NCI-H1105 treated with DMSO at 0.1 percent for 48 hours (cell line): ENCODE measurements at places on chromosomes 12 and 14.

DNA sequence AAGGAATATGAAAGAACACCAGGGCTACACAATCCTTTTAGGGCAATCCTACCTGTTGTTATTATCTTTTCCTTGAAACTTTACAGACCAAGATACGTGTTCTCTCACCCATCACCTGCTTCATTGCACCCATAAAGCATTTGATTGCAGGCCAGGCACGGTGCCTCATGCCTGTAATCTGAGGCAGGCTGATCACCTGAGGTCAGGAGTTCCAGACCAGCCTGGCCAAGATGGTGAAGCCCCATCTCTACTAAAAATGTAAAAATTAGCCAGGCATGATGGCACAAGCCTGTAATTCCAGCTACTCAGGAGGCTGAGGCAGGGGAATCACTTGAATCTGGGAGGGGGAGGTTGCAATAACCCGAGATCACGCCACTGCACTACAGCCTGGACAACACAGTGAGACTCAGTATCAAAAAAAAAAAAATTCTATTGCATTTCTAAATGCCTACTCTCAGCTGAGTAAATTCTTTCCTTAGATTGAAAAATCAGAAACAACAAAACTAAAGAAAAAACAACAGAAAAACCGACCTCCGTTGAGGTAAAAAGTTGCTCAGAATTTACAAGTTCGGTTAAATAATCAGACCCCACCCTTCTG lies 183.7 kb upstream of the TMEM132C start:
- no peak for DNase-seq

DNA sequence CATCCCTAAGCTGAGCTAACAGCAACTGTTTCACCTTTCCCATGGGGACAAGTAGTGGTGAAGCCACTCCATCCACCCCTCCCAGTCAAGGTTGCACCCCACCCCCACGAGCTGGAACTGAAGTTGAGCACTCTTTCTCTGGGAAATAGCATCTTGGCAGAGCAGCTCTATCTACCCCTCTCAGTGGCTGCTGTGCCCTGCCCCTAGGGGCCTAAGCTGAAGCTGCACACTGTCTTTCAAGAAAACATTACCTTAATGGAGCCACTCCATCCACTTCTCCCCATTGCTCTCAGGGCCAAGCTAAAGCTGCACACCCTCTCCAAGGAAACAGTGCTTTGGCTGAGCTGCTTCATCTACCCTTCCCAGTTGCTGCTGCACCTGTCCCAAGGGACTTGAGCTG lies 170.6 kb upstream of the CCDC196 start:
- no peak for DNase-seq

DNA sequence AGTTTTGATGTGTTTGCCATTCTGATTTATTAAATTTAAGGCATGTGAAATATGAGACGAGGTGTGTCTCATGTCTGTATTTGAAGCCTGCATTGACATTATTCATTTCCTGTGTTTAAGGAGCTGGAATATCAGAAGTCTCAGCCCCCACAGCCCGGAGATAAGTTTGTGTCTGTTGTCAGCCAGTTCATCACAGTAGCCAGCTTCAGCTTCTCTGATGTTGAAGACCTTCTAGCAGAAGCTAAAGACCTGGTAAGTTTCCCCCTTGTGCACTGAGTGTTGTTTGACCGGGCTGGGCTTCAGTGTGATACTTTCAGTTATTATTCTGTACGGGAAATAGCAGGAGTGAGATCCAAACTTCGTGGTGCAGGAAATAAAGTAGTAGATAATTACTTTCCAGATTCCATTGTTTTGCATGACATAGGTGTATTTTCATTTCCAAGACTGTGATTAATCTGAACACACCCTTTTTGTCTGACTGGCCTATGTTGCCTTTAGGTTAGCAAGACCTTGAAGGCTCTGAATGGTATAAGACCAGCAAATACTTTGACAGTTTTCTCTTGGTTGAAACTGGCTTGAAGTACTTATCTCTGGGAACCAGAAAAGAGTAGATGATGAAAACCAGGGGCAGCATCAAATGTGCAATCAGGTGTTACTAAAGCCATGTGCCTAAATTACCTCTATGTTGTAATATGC lies 101.5 kb downstream of the GPR135 start:
- DNase-seq, result no peak

- no peak for DNase-seq
Measured at GRCh38 chr12:108861878-108862587, 4.7 kb upstream of the SSH1 start.

DNA sequence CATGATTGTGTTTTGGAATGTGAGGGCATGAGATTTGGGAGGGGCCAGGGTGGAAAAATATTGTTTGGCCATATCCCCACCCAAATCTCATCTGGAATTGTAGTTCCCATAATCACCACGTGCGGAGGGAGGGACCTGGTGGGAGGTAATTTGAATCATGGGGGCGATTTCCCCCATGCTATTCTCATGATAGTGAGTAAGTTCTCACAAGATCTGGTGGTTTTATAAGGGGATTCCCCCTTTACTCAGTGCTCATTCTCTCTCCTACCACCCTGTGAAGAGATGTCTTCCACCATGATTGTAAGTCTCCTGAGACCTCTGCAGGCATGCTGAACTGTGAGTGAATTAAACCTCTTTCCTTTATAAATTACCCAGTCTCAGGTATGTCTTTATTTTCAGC lies 15.7 kb downstream of the OR10P1 start:
- DNase-seq, result no peak

- DNase-seq, result no peak
Measured at GRCh38 chr12:10369557-10370415, 20.1 kb downstream of the KLRK1 start.

DNA sequence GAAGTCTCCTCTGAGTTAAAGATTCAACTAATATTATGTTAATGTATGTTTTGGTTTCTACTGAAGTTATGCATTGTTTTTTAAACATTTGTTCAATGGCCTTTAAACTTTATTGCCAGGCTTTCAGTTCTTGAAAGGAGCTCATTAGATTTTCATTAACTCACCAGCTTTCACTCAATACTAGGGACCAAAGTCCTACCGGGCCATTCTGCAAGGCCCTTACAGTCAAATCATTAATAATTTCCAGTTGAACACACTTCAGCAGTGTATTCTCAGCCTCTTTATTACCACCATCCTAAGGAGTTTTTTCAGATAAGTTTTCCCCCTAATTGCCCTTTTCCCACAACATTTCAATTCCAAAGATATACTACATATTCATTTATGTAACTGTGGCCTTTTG lies 409.2 kb downstream of the DIO2 start:
- no peak for DNase-seq

GRCh38 chr12:131511803-131512561 lies 198.9 kb upstream of the SFSWAP start:
- no peak for DNase-seq

DNA sequence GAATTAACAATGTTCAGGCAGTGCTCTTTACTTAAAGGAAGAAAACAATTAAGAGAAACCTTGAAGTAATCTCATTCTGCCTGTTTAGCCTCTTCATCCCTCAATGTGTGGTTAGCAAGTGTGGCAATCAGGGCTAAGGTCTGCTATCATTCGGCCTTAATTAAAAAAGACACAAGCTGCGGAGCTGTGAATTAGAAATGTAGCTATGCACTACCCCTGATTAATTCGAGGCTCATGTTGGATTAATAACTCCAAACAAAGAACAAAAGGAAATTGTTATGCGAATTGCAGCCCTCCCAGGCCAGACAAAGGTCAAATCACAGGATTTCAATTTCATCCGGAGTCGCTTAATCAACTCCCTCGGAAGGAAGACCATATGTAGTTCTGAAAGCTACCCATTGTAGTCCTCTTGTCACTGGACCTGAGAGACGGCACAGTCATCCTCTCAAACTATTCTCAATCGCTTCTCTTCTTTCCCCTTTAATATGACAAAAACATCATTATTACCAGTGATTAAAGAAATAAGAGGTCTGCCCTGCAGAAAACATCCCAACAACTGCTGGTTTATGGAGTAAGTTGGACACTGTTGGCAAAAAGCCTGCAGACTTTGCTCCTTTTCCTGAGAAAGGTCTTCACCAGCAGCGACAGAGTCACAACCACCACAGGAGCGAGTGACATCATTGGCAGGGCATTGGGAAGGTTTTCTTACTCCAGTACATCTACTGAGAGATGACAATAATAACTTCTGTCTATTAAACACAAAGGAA lies 71.1 kb upstream of the SOX5 start:
- no peak for DNase-seq

GRCh38 chr14:69937367-69938081 lies 58.3 kb downstream of the SMOC1 start:
- DNase-seq, result no peak

DNA sequence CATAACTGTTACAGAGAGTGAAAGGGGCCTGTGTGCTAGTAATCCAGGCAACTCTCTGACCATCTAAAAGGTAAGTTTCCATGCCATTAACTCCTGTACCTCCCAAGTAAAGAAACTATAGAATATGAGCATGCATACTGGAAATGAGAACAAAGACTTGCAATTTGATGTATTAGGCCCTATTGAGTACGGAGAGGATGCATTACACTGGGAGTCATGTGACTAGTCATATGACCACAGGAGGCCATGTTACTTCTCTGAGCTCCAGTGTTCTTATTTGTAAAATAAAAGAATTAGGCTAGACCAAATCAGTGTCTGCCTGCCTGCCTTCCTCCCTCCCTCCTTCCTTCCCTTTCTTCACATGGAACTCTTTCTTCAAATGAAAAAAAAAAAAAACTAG lies 440.1 kb upstream of the CCDC196 start:
- no peak for DNase-seq

GRCh38 chr12:105099356-105099755 lies 8.2 kb upstream of the WASHC4 start:
- no peak for DNase-seq

- DNase-seq, result no peak
Measured at GRCh38 chr12:120231316-120232011, 30.6 kb upstream of the RPLP0 start.
